Stimulated activated CD4-positive, alpha-beta T cell treated with anti-CD3 and anti-CD28 coated beads, Interleukin-1b, Interleukin-23, amount 100 ng/mL, for 24 hours (primary cell): ENCODE measurements at places on chromosomes 16 and 17.

GRCh38 chr17:62870552-62870971 lies 62.4 kb upstream of the MARCHF10 start:
- no peak for DNase-seq

GRCh38 chr17:43349142-43349541 lies 49.7 kb upstream of the ARL4D start:
- DNase-seq = no peak

- no peak for DNase-seq
These were observed 117.7 kb downstream of the WSCD1 start for GRCh38 chr17:6187836-6188235.

GRCh38 chr17:68682903-68683302 lies 81.7 kb upstream of the FAM20A start:
- no peak for DNase-seq

DNA sequence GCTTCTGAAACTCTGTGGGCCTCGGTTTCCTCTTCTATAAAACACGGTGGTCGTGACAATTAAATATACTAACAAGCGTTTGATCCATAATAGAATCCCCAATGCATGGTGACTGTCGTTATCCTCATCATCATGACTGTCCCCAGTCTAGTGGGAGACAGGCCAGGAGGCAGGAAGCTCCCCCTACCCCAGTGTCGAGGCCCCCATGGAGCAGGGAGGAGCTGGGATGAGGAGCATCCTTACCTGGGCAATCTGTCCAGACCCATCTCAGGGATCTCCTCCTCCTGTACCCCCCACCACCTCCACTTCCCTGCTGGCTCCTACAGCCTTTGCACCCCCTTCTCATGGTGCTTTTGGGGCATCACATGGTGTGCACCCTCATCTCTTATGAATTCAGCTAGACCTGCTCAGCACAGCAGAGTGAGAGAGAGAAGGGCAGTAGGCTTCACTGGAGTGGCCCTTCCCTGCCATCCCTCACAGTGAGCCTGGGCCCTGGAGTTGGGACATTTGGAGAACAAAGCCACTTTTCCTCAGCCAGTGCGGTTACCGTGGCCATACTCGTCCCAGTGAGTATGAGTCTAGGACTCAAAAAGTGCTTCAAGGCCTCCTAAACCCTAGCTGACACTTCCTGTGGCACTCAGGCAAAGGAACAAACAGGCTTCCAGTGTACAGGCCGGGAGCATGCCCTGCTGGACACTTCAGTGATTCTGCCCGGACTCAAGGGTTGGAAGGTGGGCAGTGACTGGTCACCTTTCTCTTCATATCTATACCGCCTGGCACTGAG lies 148.6 kb downstream of the CLEC16A start:
- no peak for DNase-seq

DNA sequence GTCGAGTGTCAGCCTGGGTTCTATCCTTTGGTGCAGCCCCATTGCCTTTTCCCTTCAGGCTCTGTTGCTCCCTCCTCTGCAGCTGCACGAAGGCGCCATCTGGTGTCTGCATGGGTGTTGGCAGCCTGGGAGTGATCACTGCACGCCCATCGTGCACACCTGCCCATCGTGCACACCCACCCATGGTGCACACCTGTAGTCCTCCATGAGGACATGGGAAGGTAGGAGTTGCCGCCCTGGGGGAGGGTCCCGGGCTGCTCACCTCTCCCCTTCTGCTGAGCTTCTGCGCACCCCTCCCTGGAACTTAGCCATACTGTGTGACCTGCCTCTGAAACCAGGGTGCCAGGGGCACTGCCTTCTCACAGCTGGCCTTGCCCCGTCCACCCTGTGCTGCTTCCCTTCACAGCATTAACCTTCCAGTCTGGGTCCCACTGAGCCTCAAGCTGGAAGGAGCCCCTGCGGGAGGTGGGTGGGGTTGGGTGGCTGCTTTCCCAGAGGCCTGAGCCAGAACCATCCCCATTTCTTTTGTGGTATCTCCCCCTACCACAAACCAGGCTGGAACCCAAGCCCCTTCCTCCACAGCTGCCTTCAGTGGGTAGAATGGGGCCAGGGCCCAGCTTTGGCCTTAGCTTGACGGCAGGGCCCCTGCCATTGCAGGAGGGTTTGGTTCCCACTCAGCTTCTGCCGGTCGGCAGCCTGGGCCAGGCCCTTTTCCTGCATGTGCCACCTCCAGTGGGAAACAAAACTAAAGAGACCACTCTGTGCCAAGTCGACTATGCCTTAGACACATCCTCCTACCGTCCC lies 2.9 kb downstream of the CTRL start:
- no peak for DNase-seq

- DNase-seq = no peak
These were observed 1.8 kb downstream of the ZNF48 start for GRCh38 chr16:30397056-30397455.

DNA sequence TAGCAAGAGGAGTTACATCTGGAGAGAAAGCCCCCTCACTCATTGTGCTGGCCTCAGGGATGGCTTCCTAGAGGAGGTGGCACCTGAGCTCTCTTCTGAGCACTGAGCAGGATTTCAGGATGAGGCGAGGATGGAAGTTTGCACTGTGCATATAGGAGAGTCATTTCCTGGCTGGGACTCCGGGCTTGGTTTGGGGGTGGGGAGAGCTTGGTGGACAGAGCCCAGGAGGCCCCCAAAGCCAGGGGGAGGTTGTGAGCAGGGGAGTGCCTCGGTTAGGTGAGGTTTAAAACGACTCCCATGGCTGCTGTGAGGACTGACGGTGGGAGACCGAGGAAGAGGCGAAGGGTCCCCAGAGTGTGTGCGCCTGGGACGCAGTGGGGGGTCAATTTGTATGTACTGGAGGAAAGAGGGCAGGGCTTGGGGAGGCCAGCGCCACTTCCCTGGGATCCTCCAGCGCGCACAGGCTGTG lies 1.2 kb downstream of the CAMKK1 start:
- DNase-seq = no peak

DNA sequence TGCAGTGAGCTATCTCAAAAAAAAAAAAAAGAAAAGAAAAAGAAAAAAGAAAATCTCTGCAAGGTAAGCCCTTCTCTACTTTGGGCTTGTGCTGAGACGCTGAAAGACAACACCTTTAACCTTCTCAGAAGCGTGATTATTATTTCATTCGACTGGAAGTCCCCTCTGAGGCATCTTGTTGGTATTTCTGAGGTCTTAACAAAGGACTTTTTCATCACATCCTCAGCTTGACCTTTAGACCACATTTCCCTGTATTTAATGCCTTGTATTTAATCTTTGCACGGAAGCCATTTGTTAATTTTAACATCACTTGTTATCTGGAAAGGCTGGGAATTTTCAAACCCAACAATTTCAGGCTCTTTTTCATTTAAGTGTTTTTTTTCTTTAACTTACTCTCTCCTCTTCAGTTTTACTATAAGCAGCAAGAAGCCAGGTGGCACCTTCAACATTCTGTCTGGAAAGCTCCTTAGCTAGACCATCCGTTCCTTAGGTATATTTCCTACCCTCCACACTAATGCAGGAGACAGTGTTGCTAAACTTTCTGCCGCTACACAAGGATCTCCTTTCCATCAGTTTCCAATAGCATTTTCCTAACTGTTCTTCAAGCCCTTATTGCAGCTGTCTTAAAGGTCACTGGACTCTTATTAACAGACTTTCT lies 10.3 kb downstream of the KCTD13 start:
- no peak for DNase-seq

GRCh38 chr16:57549730-57550129 lies 7.3 kb downstream of the ADGRG5 start:
- DNase-seq = no peak

DNA sequence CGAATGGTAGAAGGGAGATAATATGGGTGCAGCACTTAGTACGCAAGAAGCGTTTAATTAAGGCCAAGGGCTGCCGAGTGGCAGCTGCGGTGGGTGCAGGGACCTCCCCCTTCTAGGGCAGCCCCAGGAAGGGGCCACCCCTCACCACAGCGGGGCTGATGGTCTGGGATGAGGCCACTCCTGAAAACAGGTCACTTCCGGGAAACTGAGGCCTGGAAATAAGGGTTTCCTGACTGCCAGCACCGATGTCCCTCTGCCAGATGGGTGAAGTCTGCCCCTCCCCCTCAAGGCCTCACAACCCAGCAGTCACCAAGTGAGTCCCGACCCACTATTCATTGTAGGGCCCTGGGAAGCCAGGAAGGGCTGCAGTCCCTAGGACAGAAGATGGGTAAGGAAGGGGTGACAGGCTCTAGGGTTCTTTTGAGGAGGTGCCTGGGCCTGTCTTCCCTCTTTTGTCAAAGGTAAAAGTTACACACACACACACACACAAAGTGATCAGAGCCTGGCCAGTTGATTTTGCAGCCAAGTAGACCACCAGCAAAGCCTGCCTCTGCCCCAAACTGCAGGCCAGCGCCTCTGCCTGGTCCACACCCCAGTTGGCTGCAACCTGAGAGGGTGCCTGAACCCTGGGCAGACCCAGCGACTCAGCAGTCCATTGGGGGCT lies 12.5 kb downstream of the SREBF1 start:
- DNase-seq = no peak

DNA sequence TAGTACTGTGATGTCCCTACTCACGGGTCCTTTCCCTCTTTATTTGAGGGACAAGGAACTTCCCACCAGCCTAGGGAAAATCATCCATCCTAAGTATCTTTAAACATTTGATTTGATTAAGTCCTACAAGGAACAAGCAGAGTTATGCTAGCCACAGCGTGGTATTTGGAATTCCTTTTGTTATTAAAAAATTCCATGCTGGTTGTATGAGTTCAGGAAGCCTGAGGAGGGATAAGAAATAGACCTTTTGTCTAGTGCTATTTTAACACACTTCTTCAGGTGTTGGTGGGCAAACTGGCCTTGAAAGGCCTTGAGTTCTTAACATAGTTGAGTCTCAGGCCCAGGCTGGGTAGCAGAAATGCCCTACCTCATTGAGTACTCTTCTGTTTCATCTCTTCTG lies 105.4 kb upstream of the TBX2 start:
- DNase-seq = no peak

GRCh38 chr16:79310710-79311109 lies 289.8 kb downstream of the MAF start:
- DNase-seq = no peak

DNA sequence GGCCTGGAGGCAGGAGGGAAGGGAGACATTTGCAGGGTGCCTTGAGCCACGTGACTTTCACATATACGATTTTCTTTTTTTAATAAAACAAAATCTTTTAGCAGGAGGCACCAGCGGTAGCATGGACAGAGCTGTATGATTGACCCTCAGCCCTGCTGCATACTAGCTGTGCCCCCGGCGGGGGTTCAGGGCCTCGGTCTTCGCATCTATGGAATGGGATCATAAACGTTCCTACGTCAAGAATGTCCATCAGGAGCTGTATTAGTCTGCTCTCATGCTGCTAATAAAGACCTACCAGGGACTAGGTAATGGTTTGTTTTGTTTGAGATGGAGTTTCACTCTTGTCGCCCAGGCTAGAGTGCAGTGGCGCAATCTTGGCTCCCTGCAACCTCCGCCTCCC lies 27.2 kb downstream of the SLC38A8 start:
- no peak for DNase-seq
